ENCODE measurements at places on chromosomes 12 and 14.

- DNase-seq: no peak
Observed at GRCh38 chr12:132067182-132067581, 76.9 kb downstream of the DDX51 start.

DNA sequence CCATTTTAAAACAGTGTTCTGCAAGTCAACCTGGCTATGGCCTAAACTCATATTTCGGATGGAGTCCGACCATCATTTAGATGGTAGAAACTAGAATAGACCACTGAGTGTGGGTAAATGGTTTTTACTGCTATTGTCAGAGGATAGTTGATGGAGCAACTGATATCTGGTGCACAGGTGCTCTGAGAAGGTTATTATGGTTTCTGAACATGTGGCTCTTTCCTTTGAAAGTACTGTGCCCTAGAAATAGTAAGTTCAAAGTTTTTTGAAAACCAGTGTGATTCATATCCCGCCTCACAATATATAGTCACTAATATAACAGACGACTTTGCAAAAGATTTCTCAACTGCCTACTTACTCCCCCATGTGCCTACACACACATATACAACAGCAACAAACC lies 64.4 kb upstream of the BTG1 start:
- no peak for DNase-seq

GRCh38 chr14:79011920-79012204 lies 841.7 kb downstream of the NRXN3 start:
- DNase-seq: no peak

GRCh38 chr12:6603095-6603567 lies 4.0 kb downstream of the CHD4 start:
- peak; percentile 99 for DNase-seq

DNA sequence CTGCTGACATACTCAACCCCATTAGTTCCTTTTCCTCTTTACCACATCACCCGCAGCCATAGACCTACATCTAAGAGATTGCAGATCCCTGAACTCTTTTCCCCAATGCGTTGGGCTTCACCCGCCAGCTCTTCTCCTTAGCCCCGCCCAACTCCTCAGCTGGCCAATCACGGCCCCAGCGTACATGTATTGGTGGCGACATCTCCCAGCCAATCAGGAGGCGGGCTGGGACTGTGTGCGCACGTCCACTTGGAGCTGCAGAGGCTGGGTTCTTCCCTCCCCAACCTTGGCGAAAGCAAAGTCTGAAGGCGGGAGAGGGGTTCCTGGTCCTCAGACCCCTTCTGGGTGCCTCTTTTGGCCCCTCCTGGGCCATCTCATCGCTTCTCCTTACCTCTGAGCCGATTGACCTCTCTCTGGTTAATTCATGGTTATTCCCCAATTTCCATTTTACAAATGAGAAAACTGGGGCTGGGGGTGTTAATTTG lies 11.0 kb downstream of the PDE1B start:
- peak; percentile 48 for DNase-seq

Data from NCI-H2171 (cell line).